ENCODE measurements at places on chromosomes 6 and 20. TPM values are rescaled to one million over a fixed set of nuclear protein-coding genes. Genes with fewer than 3 reads are reported as not detected.
A peak's percentile ranks its signal among the peaks of the same experiment; 100 is the strongest.

RAET1L gene
- total RNA-seq: not detected

DNA sequence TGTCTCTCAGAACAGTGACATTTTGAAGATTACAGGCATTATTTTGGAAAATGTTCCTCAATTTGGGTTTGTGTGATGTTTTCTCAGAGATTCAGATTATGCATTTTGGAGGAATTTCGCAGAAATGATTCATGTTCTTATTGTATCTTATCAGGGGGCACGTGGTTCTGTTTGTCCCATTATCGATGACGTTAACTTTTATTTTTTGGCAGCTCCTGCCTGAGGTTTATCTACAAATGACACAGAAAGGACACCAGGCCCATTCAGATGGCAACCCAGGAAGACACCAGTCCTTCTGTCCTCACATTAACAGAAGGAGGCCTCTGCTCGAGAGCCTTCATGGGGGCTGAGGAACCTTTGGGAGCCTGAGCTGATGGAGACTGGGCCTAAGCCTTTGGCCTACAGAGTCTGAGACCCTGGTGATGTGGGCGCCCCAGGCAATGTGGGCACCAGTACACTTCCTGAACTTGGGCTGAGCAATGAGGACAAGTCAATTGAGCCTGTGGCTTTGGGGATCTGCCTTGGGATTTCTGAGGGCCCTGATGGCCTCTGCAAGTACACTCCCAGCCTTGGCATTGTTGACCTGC is 41.2 kb upstream of the EZR start:
- peaks cover 6% of the 10 kb centered on the region for H3K27me3 ChIP-seq
- no peaks in the 10 kb centered on the region for H3K4me1 ChIP-seq
- no peak overlapping the region for H3K4me3 ChIP-seq
- no peak for DNase-seq
- no peaks in the 10 kb centered on the region for H3K36me3 ChIP-seq
- H3K27ac ChIP-seq: no peak overlapping the region

DNA sequence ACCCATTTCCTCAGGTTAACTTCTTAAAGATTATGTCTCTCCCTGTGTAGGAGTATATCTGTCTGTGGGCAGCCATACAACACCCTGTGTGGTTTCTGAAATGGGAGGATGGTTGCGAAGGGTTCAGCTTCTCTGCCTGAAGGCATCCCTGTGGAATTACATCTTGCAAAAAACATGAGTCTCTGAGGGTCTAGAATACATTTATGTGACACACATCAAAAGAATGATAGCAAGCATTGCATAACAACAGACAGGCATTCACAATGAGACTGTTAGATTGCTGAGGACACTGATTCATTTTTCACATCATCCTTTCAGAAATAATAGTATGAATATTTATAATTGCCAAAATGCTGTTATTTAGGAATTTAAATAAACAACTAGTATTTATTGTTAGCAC is 670.9 kb downstream of the HTR1B start:
- H3K27me3 ChIP-seq: no peaks in the 10 kb centered on the region
- H3K36me3 ChIP-seq: no peaks in the 10 kb centered on the region
- no peak overlapping the region for H3K27ac ChIP-seq
- DNase-seq: no peak

GRCh38 chr6:42394881-42395620 is 56.7 kb downstream of the TRERF1 start:
- H3K27ac ChIP-seq: peak overlapping the region; percentile 82
- no peaks in the 10 kb centered on the region for H3K27me3 ChIP-seq
- DNase-seq: no peak
- H3K36me3 ChIP-seq: peaks cover 19% of the 10 kb centered on the region
- peak overlapping the region; percentile 65 for H3K4me3 ChIP-seq

DNA sequence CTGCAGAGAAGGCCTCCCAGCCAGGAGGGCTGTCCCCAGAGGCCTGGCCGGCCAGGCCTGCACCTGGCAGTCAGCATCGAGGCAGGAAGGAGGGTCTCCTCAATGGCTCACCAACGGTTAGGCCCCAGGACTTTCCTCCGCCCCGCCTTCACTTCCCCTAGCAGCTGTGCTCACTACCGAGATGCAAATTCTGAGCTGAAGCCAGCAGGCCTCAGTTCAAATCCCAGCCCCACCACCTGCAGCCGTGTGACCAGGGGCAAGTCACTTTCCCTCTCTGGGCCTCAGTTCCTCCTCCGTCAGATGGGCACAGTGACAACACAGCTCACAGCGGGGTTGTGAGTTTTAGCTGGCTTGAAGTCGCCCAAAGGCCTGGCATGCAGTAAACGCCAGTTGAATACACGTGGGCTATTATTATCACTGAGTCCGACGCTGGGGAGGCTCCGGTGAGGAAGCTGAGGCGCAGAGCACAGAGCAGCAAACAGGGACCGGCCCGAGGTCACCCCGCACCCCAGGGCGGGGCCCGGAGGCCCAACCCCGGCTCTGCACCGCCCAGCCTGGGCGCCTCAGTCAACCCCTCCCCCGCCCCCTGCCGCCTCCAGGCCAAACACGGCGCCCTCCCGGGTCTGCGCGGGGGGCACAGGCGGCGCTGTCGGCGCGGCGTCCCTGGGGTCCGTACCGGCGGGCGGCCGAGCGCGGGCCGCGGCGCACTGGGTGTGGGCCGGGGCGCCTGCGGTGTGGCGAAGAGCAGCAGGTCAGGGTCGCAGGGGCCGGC is 671 bp downstream of the E2F1 start:
- peak; percentile 83 for DNase-seq
- H3K27ac ChIP-seq: peak overlapping the region; percentile 84
- peaks cover 15% of the 10 kb centered on the region for H3K36me3 ChIP-seq
- no peaks in the 10 kb centered on the region for H3K27me3 ChIP-seq
- H3K4me3 ChIP-seq: peak overlapping the region; percentile 93

Data from activated CD8-positive, alpha-beta memory T cell treated with anti-CD3 and anti-CD28 coated beads, Interleukin-2, amount 10 ng/mL, durations not matched to agents 7 days and 5 days (primary cell).